Activated CD8-positive, alpha-beta memory T cell treated with anti-CD3 and anti-CD28 coated beads, Interleukin-2, amount 50 U/mL, for 48 hours (primary cell): ENCODE measurements at places on chromosomes 1 and 21.
A peak's percentile ranks its signal among the peaks of the same experiment; 100 is the strongest.

DNA sequence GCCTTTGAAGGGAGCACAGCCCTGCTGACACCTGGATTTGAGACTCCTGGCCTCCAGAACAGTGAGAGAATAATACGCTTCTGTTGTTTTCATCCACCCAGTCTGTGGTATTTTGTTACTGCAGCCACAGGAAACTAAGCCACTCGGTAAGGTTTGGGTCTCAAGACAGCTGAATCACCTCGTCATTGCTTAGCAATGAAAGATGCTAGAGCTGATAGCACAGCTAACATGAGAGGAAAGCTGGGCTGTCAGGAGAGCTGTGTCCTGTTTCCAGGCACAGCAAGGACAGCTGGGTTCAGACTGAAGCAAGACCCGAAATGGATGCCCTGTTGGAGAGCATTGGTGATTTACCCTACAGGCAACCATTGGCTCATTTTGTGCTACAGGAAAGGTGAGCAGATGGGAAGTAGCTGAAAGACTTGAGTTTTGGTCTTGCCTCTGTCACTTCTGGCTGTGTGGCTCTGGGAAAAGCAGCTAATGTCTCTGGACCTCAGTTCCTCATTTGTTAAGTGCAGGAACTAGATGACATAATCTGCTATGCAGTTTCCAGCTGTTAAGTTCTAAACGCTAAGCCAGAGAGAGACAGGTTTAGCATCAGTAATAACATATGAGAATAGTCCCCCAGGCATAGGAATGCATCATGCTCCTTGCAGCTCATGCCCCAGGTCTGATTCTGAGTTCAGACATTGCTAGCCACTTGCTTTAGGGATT is 58.0 kb downstream of the CLIC6 start:
- DNase-seq = no peak

DNA sequence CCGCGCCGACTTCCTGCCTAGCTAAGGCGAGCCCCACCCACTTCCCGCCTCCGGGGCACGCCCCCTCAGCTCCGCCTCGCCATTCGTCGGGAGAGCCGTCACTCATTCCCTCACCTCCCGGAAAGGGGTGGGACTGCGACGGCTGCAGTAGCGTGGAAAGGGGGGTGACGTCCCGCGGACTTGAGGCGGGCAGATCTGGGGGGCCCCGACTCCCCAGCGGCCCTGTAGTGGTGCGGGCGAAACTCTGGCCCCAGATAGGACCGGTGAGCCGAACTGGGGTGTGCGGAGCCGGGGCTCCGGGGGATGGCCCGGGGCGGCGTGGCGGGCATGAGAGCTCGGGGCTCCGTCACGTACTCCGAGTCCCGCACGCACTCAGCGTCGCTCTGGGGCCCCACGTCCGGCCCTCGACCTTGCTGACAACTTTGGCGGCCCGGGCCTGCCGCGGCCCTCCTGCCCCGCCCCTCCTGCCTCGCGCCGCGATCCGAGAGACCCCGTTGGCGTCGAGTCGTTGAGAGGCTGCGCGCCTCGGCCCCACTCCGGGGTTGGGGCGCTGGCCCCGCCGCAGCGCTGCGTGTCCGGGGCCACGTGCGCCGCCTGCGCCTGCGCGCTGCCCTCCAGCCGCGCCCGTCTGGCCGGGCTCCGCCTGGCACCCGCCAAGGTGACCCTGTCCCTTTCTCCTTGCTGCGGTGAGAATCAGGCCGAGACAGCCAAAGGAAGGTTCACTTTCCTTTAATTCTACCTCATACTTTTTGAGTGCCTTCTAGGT is 395 bp upstream of the ENO1 start:
- peak; percentile 100 for DNase-seq

- no peak for DNase-seq
Measured at GRCh38 chr1:32023351-32023750, 9.7 kb downstream of the KHDRBS1 start.

DNA sequence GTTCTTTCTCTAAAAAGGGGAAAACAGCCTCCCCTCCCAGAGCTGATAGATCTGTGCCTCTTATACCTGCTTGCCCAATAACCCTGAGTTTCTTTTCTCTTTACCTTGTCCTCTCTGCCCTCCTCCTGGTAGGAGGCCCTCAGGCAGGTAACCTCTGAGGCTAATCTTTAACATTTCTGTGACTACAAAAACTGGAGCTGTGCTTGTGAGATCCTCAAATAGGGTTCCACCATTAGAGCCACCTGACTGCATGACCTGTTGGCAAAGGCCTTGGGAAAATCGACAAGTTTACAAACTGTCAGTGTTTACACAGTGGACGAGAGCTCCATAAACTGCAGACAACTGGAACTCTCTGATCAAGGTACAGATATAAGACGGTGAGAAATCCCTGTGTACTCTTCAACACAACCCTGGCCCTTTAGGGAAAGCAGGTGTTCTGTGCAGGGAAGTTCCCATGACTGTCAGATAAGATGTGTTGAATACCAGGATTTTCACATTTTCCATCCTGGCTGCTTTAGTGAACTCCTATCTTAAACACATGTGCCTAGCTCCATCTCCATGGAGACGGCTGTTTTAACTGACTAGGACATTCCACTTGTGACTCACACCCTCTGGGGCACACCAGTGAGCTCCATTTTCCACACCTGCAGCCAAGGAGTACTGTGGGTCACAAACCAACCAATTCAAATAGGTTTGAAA is 38.3 kb downstream of the ECE1 start:
- no peak for DNase-seq

- DNase-seq = no peak
Measured at GRCh38 chr1:45152126-45152525, 54.3 kb downstream of the ZSWIM5 start.

- no peak for DNase-seq
Measured at GRCh38 chr1:164858096-164858632, 299.2 kb downstream of the PBX1 start.

GRCh38 chr1:101308935-101309333 is 72.1 kb downstream of the S1PR1 start:
- DNase-seq = no peak

- no peak for DNase-seq
Measured at GRCh38 chr1:236204656-236205055, 62.3 kb downstream of the GPR137B start.

- DNase-seq = no peak
Measured at GRCh38 chr1:35499652-35500176, 57.5 kb downstream of the KIAA0319L start.

- no peak for DNase-seq
Measured at GRCh38 chr1:77168358-77168757, 50.9 kb downstream of the PIGK start.

GRCh38 chr1:55214212-55214933 is 791 bp downstream of the USP24 start:
- peak; percentile 71 for DNase-seq

- DNase-seq = no peak
Measured at GRCh38 chr1:156959414-156959813, 39.0 kb downstream of the LRRC71 start.

GRCh38 chr1:203187304-203187685 is 791 bp upstream of the CHI3L1 start:
- DNase-seq = no peak

DNA sequence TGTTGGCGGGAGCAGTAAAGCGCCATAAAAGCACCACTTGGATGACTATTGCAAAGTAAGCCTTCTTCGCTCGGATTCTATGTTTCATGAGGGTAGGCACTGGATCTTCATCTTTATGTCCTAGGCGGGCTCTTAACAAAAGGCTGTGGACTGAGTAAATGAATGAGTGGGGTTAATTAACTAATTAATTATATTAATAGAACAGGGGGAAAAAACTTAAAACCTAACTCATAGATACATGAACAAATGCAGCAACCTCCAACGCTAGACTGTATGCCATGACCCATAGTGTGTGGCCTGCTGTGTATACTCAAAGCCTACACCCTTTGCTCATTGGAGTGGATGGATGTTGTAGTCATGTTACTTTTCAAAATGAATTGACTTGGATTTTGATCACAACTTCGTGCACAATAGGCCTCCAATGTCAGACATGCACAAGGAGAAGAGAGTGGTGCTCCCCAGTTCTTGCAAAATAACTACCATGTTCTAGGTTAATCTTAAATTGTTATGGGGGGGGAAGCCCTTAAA is 417 bp upstream of the GFI1 start:
- DNase-seq = no peak

GRCh38 chr1:154626456-154627256 is 18.7 kb upstream of the ADAR start:
- DNase-seq = no peak

GRCh38 chr1:182430263-182431068 is 19.5 kb upstream of the RGSL1 start:
- peak; percentile 59 for DNase-seq

- no peak for DNase-seq
Measured at GRCh38 chr21:31772674-31773555, 41.0 kb upstream of the SCAF4 start.

DNA sequence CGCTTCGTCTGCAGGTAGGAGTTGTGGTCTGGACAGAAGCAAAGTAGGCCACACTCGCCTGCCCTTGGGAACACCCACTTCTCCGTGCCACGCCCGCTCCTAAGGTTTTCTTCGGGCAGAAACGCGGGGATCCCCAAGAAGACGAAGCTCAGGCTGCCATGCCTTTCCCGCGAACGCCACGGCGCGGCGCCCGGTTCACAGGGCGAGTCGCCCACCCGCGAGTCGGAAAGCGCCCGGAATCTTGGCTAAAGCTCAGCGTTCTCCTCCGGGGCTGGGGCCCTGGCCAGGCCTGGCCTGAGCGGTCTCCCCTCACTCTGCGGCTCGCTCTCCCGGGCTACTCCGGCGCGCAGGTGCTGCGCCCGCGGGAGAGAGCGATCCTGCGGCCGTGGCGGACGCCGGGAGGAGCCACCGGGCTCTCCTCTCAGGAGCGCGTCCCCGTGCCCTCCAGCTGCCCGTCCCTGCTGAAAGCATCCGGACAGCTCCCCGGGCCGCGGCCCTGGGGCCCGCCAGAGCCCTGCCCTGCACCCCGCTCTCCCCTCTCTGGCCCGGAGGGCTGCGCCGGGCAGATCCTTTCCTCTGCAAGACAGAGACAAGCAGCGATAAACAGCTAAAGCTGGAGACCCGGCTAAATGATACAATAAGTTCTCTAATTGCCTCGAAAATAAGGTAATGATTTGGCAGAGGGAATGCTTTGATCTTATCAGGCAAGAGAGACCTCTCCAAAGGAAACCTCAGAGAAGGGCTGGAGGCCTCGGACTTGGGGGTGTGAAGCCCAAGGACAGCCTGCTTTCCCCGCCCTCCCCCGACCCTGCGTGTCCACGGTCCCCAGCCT is 6.7 kb upstream of the WNT2B start:
- DNase-seq = peak; percentile 79

DNA sequence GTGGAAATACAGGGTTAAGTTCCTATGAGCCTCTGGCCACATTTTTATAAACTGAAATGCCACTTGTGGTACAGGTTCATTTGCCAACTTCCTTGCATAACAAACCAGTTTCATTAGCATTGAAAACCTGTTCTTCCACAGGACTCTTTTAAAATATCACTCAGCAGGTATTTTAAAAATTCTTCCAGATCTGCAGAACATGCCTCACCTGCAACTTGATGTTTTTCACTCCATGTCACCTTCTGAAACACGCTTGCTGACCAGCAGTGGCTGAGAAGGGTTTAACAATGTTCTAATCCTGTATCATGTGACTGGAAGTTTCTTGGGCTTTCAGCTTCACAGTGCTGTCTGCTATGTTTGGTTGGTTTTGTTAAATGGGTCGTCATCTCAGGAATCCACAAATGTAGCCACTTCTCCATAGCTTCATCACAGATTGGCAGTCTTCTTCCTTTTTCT is 17.6 kb upstream of the CBR3 start:
- DNase-seq = no peak

DNA sequence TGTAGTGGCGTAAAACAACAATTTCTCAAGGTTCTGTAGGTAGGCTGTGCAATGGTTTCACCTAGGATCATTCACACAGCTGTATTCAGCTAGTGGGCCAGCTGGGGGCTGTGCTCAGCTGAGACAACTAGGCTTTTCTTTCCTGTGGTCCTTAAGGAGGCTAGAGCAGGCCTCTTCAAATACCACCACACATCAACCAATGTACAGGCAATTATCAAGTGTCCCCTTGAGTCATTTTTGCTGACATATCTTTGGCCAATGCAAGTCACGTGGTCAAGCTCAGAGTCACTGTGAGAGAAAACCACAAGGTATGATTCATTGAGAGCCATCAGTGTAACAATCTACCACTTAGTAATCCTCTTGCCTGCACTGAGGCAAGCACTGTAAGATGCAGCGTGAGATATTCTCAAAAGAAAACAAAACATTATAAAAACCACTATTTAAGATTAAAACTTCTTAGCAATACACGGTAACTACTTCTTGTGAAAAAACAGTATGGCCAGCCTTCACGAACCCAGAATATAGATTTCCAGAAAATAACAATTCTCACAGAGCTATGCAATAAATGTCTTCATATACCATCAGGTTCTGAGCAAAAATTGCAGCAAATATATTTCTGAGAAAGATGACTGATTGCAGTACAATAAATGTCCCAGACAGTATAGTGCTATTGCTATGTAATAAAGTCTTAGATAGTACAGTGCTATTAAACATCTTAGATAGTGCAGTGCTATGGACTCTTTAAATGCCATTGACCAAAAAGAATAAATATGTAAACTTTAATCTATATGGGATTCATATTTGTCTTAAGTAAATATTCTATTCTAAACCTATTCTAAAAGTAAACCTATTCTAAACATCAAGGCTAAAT is 55.3 kb downstream of the NME7 start:
- peak; percentile 53 for DNase-seq

GRCh38 chr1:221066351-221067001 is 187.2 kb downstream of the HLX start:
- DNase-seq = no peak

GRCh38 chr1:171606402-171606941 is 15.6 kb upstream of the MYOCOS start:
- DNase-seq = no peak

DNA sequence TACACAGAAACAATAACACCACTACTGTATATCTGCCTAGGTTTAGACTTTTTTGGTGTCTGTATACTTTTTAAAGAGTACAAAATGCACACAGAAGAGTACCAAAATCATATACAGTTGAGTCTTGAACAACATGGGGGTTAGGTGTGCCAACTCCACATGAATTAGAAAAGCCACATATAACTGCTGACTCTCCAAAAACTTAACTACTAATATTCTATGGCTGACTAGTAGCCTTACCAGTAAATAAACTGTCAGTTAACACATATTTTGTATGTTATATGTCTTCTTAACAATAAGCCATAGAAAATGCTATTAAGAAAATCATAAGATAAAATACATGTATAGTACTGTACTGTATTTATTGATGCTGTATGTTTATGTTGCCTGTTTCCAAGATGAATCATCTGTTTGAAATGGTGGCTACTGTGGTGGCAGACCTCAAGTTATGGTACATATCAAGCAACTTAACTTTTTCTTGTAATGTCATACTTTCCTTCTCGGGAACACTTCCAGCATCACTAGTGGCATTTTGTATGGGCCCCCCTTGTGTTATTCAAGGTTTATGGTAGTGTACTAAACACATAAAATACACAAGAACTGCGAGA is 71.2 kb downstream of the LHX4 start:
- no peak for DNase-seq
